ENCODE measurements at places on chromosomes 6 and 20.
A peak's percentile ranks its signal among the peaks of the same experiment; 100 is the strongest.

GRCh38 chr6:14085176-14085787, 32.3 kb upstream of the CD83 start:
- no peak for DNase-seq

DNA sequence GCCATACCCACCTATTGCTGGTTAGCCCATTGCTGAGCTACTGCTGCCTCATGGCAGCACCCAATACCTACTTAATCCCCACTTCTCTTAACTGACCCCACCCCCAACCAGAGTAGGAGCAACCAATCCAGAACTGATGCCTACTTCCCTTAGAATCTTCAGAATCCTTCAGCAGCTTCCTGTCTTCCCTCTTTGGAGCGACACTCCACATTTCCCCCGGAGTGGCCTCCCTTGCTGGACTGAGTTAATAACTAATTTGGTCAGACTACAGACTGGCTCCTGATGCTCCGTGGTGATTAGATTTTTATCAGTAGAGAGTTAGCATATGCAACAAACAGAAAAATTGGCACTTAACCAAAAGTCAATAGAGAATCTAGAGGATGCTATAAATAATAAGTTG, 51.2 kb upstream of the UBR2 start:
- DNase-seq = no peak

GRCh38 chr20:1331101-1331500, 2.2 kb upstream of the SDCBP2 start:
- DNase-seq = peak; percentile 26

DNA sequence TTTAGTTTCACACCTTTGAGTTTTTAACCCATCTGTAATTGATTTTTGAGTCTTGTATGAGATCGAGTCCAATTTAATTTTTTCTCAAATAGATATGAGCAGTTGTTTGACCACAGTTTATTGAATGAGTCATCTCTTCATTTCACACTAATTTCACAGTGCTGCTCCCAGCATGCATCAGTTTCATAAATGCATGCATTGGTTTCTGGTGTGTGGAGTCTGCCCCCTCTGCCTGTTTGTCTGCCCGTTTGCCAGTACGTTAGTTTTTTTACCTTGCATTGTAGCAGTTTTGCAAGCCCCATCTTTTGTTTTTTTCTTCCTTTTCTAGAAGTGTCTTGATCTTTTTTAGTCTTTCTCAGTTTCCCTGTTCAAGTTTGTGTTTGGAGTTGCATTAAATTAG, 11.9 kb downstream of the SLX4IP start:
- DNase-seq = no peak

- DNase-seq = no peak
Measured at GRCh38 chr6:90914312-90914711, 327.4 kb upstream of the MAP3K7 start.

DNA sequence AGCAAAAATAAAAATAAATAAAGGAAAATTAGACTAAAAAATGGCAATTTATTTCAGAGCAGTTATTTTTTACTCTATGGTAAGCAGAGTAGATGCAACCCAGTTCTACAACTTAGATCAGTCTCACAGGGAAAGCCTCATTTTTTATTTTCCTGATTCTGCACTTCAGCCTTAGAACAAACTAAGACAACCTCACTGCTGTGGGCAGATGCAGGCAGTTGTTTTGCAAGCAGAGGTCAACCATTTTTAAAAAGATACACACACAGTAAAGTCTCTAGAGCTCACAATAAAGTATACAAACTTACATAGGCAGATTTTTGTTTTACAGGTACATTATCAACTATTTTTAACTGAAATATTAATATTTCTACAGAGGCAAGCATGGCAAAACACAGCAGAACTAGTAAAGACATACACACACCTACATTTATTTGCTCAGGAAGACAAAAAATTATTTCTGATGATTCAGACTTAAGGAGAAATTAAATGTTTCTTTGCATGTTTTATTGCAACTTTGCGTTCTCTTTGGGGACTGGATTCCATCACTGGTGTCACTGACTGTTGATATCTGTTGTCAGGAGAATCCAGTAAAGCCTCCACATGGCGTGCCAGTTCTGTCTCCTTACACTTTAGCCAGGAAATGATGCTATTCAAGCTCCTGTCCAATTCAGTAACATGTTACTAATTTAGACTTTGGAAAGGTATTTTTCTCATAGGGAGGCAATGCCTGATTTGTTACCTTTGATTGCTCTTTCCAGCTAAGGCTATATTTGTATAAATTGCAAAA, 102.7 kb downstream of the TRDN start:
- DNase-seq = no peak

- no peak for DNase-seq
Measured at GRCh38 chr6:47308552-47309290, 984 bp downstream of the TNFRSF21 start.

- DNase-seq = no peak
Measured at GRCh38 chr20:49687595-49688567, 25.8 kb downstream of the B4GALT5 start.

DNA sequence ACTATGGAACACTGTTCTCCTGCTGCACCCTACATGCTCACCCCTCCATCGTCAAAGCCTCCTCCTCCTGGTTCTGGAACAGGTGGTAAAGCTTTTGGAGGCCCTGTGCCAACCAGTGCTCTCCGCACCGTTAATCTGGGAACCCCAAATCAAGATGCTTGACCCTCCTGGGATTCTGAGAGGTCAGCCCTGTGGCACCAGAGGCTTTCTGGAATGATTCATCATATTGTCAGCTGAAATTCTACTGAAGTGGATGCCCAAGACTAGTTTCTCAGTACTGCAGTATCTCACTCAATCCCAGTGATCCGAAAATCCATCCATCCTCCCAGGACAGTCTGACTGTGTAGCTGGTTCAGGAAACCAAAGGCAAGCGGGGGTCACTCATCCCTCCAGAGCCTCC, 92.7 kb downstream of the TRERF1 start:
- DNase-seq = no peak

- no peak for DNase-seq
Measured at GRCh38 chr6:54935739-54936138, 89.2 kb downstream of the FAM83B start.

DNA sequence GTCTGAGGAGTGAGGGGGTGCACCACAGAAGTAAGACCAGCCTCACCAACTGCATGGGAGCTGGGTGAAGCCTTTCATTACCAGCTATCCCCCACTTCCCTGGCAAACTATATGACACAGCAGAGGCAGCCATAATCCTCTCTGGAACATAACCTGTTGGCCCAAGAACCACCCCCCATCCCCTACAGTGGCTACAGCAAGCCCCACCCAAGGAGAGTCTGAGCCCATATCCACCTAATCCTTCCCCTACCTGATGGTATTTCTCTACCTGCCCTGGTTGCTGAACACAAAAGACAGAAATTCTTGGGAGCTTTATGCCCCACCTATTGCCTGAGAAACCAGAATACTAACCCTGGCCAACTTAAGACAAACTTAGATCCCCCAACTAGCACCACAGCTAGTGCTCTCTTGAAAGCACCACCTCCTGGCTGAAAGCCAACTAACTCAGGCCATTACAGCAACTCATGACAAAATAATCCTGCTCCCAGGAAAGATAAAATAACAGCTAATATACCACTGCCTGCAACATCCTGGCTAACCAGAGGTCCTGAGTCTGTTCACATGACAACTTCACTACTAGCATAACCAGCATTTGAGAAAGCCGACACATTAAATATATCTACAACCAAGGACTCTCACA, 11.2 kb downstream of the RNGTT start:
- no peak for DNase-seq

DNA sequence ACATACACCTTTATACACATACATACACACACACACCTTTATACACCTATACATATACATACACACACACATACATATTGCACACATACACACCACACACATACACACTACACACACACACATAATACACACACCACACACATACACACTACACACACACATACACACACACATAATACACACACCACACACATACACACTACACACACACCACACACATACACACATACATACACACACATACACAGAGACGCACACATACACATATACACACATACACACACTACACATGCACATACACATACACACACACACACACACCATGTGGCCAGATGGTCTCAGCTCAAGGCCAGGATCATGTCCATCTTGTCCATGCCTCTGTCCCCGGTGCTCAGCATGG, 25.7 kb downstream of the BPIFB1 start:
- DNase-seq = no peak

- DNase-seq = no peak
Measured at GRCh38 chr6:148723484-148723883, 23.3 kb upstream of the UST start.

DNA sequence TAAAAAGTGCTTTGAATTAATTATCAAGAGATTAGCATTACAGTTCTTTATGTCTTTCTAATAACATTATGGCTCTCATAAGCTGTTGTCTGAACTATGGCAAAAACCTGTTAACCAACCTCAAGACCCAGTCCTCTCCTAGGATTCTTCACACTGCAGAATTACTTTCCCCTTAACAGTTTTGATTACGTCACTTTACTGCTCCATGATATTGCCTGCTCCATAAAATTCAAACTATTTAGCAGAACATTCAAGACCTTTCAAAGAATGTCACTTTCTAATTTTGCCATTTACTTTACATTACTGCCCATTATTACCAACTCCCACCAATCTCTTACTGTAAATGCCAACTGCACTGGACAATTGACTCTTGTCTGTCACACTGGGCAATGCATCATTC, 843.5 kb downstream of the PHF3 start:
- no peak for DNase-seq

DNA sequence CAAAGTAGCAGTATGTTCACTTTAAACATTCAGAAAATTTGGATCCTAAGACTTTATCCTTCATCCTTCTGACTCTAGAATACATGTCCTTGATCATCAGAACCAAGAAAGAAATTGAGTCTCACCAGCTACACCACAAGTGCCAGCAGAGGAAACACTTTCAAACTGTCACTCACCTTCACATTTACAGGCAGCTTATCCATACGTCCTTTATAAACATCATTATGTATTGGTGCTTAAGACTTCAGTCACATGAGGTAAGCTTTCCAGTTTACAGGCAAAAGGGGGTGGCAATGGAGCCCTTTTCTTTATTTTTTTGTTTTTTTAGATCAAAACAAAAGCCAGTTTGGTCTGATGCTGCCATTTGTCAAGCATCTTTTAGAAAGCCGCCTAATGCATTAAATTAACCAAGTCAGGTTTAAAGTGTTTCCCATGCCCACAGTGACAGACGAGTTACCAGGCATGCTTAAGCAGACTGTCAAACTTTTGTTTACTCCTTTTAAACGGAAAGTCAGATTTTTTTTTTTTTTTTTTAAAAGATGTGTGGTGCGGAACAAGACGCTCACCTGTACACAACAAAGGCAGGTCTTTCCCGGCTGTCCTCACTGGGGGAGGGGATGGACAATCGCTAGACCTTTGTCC, 952 bp upstream of the BRPF3 start:
- DNase-seq = no peak

GRCh38 chr6:79630883-79631692, at the start of gene SH3BGRL2:
Gene SH3BGRL2, plus strand, starts transcription at chr6:79631329. Its CDS starts 133 bp downstream, at chr6:79631462.
- peak; percentile 76 for DNase-seq

- DNase-seq = no peak
Measured at GRCh38 chr6:51213811-51214210, 395.1 kb downstream of the TFAP2B start.

GRCh38 chr20:44719841-44720240, 4.7 kb downstream of the CCN5 start:
- DNase-seq = no peak

DNA sequence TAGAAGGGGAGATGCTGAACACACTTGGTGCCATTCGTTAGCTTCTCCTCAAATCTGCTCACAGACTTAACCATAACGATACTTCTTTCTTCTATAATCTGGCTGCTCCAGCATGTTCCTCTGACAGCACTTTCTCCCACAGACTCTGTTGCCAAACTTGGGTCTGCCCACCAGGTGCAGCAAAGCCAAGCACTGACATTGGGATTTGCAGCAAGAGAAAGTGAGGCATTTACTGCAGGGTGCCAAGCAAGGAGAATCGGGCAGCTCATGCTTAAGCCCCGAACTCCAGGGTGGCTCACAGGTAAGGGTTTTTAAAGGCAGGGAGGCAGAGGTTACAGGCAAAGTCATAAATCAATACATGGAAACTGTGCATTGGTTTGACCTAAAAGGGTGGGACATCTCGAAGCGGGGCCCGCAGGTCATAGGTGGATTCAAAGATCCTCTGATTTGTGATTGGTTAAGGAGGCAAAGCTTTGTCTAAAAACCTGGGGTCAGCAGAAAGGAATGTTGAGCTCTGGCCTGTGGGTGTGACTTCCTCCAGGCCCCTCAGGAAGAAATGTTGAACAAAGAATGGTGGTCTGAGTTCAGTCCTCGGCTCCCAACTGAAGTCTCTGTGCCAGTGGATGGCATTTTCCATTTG, 25.1 kb upstream of the PNPLA1 start:
- DNase-seq = no peak

DNA sequence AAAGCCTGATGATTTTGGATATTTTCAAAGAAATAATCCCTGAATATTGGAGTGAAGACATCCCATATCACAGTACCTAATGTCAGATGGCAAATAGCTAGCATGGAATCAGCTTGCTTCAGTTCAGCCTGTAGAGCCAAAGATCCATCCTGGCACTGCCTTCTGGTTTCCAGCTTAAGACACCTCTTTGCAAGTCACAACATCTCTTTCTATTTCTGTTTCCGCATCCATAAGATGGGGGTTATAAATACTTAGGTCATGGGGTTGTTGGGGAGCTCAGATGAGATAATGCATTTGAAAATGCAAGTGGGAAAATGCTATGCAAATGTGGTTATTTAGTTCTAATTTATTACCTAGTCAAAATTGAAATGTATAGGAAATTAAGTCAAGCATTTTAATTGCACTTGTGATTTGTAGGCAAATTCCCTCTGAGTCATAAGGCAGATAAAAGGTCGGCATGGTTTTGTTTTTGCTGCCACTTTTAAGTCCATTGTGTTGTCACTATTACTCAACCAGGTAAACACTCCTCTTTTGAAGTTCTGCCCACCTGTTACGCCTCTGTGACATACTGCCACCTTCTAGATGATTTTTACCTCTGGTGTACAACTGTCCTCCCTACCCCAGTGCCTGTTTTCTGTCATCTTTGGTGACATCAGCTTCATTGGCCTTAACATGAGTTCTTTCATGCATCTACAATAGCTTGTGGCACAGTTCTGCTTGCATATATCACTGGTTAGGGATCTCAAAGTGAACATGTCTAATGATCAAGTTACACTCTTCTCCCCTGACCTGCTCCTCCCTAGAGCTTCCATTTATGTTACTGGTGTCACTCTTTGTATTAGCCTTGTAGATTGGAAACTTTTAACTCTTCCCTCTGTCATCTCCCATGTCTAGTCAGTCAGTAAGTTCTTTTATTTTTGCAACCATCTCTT, 96.6 kb downstream of the CDKAL1 start:
- no peak for DNase-seq

DNA sequence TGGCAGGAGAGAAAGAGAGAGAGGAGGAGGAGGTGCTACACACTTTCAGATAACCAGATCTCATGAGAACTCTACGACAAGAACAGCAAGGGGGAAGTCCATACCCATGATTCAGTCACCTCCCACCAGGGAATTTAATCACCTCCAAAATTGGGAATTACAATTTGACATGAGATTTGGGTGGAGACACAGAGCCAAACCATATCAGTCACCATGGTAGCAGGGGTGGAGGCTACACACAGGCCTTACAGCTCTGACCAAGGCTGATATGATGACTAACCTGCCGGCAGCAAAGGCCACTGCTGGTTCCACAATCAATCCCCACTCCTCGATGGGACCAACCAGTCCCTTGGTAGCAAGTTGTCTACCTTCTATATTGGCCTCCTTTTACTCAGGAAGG, 13.6 kb upstream of the RBM24 start:
- no peak for DNase-seq

Measured in right atrium auricular region (tissue), 2 donors.